ENCODE measurements at places on chromosomes 13 and 19.

DNA sequence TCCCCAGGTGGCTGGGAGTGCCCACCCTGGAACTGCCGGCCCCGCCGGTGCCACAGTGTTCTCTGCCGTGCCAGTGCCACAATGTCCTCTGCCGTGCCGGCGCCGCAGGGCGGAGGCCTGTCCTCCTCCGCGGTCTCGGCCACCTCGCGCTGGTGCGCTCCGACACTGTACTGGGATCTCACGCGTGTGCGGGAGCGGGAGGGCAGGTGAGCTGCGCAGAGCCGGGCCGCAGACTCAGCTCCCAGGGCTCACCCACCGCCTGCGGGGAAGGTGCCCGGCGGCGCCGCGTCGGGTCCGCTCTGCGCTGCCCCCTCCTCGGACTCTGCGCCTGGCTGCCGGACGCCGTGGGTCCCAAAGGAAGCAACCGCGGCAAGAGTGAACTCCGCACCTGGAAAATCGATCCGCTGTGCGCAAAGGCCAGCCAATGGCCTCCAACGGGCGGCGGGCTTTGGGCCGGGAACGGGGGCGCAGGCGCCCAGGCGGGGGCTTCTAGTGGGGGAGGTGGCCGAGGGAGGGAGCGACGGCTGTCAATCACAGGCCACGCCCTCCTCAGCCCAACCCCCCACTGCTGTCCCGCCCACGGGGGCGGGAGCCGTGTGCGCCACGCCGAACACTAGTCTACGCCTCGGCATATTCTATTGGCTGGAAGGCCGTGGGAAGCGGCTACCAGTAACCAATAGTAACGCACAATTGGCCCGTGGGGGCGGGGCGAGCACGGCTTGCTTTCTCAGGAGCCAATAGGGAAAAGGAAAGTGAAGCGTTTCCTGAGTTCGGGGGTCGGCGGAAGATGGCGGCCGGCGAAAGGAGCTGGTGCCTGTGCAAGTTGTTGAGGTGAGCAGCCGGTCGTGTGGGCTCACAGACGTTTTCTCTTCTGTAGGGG lies at the start of gene ALG11:
ALG11 (plus strand) TSS at position 767 of the 880 bp plus-strand sequence; CDS start at position 788, 21 bp downstream.
- DNase-seq, result peak; percentile 97

- DNase-seq, result no peak
Measured at GRCh38 chr19:41527089-41527488, 48.9 kb upstream of the CEACAM21 start.

DNA sequence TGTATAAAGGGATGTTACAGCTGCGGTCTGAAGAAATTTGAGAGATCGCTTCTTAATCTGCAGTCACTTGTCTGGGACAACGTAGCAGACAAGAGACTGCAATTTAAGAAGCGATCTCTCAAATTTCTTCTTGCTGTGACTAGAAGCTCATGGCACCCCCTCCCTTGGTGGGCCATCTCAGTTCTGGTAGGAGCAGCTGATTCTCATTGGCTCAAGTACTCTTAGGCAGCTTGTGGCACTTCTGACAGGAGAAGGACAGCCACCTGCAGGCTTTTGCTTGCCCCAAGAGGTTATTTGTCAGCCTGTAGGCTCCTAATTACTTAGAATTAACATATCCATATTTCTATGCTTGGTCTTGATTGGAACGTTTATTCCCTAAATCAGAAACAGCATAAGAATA lies 503.0 kb downstream of the DCT start:
- DNase-seq, result no peak

DNA sequence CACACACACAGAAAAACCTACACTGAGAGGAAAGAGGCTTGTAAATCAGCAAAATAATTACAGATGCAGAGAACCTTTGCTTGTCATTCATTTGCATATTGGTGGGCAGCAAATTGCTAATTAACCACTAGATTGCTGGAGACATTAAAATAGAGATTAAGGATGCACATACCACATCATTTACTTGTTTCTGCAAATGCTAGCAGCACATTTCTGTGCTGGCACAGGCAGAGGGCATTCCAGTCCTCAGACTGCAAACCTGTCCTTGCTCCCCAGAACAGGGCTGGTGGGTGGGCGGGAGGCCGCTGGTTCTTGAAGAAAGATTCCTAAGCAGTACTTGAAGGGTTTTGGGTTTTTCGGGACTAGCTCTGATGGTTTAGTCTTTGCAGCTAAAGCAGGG lies 941 bp upstream of the SIAH3 start:
- DNase-seq, result no peak

All from NCI-H146 (cell line).